Heart right ventricle (tissue), 16 donors: ENCODE measurements at places on chromosomes 3 and 15.

GRCh38 chr3:37502621-37503020 is 328.2 kb upstream of the LRRFIP2 start:
- no peak for DNase-seq

DNA sequence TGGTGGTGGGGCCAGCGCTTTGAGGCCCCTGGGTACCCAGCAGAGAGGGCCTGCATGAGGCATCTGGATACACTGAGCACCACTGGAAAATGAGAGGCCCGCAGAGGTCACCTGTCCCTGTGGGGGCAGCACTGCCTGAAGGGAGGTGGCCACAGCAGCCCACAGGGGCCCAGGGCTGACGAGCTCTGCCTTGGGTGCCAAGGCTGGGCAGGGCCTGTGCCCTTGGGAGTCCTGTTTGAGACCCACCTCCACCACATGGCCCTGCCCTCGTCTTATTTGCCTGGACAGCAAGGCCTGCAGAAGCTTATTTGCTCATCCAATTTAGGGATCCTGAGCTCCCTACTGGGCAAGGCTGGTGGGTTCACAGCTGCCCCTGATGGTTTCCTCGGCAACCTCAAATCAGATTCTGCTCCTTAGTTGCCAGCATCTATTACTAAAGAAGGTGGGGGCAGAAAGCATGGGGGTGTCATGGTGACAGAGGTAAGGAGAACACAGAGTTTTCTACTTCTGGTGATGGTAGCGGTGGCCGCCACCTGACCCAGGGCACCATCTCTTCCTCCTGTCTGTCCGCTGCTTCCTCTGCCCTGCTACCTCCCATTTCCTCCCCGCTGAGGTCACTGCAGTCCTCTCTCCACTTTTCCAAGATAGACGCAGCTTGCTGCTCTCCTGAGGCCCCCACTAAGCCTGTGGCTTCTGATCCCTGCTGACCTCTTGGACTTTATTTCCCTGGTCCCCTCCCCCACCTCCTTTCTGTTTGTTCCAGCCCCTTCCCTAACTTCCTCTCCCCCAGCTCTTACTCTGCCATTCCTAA is 62.9 kb downstream of the HMCES start:
- DNase-seq = no peak

GRCh38 chr3:33602829-33603228 is 115.2 kb downstream of the CLASP2 start:
- peak; percentile 21 for DNase-seq

DNA sequence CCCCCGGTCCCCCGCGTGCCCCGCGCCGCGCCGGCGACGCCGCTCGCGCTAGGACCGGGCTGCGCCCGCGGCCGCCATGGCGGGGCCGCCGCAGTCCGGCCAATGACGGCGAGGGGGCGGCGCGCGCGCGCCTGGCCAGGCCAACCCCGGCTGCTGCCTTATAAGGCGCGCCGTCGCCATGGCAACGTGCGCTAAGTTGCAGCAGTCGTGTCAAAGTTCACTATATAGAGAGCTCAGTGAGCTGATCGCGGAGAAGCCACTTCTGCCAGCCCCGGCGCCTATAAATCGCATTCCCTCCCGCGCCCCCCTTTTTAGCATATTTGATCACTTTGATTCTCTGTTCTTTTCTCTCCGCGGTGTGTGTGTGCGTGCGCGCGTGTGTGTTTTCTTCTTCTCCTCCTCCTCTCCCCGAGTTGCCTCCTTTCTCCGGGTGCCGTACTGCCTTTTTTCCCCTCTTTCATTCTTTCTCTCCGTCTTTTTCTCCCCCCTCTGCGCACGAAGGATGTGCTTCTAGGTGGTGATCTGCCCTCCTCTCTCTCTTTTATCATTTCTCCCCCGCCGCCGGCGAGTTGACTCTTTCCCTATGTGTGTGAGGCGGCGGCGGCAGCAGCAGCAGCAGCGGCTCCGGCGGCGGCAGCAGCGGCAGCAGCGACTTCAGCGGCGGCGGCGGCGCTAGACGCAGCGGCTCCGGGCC is at the start of gene NR2F2:
TSS of gene NR2F2 (plus strand) at position 251 of the 694 bp plus-strand sequence. CDS start 1,406 bp downstream, outside the sequence.
- peak; percentile 94 for DNase-seq

- DNase-seq = peak; percentile 71
These were observed 1.9 kb downstream of the CHST2 start for GRCh38 chr3:143121241-143122088.

- no peak for DNase-seq
These were observed 236.5 kb downstream of the LRTM1 start for GRCh38 chr3:54691289-54691771.

DNA sequence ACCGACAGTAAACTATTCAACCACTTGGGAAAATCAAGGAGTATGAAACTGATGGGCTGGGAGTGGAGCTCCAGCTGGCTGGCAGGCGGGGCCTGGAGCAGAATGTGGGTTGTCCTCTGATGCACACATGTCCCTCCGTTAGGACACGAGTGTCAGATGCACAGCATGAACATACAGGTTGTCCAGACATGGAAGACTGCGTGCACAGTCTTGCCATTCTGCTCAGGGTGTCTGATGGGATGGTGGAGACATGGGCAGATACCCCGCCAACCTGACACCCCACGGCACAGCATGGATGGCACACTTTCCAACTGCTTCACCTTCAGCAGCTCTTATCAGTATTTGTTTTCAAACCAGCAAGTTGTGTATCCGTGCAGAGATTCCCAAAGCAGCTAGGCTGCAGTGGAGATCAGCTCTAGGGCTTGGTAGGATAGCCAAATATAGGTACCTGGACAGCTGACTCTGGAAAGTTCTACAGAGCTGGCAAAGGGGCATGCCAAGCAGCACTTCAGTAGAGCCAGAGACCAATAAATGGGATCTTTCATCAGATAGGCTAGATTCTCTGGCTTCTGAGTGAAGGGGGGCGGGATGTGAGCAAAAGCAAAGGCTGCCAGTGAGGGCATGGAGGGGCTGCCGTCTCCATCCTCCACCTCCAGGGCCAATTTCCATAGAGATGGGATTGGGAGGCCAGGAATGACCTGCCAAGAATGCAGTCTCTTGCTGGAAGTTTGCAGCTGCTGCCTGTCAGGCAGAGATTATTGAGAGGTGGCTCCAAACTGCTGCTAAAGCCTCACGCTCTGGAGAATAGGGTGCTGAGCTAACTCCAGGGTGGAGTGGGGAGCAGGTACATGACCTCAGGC is 47.2 kb upstream of the KY start:
- no peak for DNase-seq

DNA sequence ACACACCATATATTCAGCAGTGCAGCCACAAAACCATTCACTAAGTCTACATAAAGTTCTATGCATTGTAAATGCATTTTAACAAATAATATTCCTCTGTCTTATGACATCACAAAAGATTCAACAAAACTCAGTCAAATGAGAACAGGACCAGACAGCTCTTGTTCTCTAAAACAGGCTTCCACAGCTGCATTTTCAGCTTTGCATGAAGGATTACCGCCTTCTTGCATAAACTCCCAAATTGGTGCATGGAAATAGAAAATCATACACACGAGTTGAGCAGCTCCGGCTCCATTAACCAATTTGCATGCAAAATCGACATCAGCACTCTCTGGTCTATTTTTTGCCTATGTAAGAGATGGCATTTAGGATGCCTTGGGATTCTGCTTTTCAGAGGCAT is 66.4 kb downstream of the RFTN1 start:
- DNase-seq = no peak

GRCh38 chr3:179882292-179882691 is 154.4 kb downstream of the PEX5L start:
- no peak for DNase-seq

GRCh38 chr3:155312781-155313180 is 19.3 kb upstream of the STRIT1 start:
- DNase-seq = no peak

- no peak for DNase-seq
These were observed 511.0 kb downstream of the GRM7 start for GRCh38 chr3:7371693-7372572.

DNA sequence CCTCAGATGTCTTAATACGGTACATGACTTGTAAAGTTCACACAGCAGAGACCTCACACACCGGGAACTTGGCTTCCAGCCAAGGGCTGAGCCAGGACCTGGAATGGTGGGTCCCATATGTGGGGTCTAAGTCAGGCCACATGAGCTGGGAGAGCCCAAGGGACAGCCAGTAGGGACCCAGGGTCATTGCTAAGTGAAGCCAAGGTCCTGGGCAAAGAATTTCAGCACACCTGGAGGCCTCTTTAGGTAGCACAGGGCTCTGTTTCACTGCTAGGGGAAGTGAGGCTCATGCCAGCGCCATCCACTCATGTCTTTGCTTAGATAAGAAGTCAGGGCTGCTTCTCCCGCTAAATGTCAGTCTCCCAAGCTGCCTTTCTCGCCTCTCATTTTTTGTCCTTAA is 116.6 kb upstream of the TLE3 start:
- DNase-seq = no peak

- no peak for DNase-seq
These were observed 42.5 kb upstream of the ANKRD34C start for GRCh38 chr15:79240036-79240435.

- DNase-seq = no peak
These were observed 69.8 kb upstream of the BFSP2 start for GRCh38 chr3:133330065-133330464.

- no peak for DNase-seq
These were observed 114.5 kb downstream of the GMPS start for GRCh38 chr3:155984791-155985417.

GRCh38 chr3:35439663-35440062 is 199.7 kb upstream of the ARPP21 start:
- no peak for DNase-seq

DNA sequence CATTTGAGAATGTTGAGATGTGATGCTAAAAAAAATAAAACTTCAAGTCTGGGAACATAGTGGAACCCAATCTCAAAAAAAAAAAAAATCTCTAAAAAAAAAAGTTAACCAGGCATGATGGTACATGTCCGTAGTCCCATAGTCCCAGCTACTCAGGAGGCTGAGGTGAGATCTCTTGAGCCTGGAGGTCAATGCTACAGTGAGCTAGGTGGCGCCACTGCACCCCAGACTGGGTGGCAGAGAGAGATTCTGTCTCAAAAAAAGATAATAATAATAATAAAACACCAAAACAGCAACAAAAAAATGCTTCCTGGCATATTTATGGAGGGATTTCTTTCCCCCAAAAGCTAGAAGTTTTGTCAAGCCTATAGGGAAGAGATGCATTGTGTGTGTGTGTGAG is 361.6 kb downstream of the ROBO1 start:
- no peak for DNase-seq

- no peak for DNase-seq
These were observed 230.5 kb upstream of the MRPL3 start for GRCh38 chr3:131733086-131733841.

DNA sequence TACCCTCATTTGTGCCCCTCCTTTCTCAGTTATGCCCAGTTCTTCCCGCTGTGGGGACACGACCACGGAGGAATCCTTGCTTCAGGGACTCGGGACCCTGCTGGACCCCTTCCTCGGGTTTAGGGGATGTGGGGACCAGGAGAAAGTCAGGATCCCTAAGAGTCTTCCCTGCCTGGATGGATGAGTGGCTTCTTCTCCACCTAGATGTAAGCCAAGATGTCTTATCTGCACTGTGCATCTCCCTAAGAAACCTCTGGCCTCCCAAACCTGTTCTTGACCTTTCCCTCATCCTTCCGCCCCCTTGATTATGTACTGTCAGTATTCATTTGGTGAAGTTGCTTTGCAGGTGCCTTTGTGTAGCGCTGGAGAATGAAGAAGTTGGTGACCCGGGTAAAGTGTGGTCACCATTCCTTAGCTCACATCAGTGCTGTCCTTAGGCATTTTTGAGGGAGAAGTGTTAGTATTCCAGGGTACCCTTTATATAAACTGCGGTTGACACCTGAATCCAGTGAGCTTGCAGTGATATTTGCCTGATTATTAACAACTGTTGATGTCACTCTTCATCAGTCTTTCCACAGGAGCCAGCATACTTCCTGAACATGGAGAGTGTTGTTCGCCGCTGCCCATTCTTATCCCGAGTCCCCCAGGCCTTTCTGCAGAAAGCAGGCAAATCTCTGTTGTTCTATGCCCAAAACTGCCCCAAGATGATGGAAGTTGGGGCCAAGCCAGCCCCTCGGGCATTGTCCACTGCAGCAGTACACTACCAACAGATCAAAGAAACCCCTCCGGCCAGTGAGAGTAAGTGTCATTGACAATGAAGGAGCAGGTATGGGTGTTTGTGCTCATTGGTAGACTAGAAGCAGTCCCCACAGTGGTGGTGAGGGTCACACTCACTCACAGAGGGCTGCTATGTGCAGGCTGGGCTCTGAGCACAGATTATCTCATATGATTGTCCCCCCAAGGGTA is 966 bp downstream of the ALAS1 start:
- no peak for DNase-seq

DNA sequence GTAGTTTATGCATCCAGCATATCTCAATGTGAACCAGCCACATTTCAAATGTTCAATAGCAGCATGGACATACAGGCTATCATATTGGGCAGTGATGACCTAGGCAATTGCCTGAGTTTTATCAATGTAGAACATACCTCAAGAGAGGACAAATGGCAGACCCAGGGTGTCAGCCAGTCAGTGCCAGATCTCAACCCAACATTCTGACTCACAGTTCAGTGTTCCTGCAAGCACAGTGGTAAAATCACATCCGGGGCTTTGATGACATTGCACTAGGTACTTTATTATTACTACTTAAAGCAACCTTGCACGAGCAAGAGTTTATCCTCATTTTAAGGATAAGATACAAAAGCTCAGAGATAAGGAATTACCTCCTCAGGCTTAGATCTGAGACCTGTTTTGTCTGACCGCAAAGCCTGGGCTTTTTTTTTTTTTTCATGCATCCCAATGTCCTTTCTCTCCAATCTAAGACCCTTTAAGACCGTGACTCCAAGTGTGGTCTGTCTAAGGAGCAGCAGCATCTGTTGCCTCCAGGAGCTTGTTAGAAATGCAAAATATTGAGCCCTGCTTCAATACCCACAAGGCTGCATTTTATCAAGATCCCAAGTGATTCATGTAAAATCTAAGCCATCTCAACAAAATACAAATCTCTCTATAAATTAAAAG is 60.1 kb downstream of the SLC12A1 start:
- no peak for DNase-seq
